Spleen (tissue), 13 donors: ENCODE measurements at places on chromosomes 5 and 9. TPM values are rescaled to one million over a fixed set of nuclear protein-coding genes. Genes with fewer than 3 reads are reported as not detected.

The IFNA21 gene
- not detected for total RNA-seq

The RALGPS1 gene
- 11.0 TPM for total RNA-seq

DNA sequence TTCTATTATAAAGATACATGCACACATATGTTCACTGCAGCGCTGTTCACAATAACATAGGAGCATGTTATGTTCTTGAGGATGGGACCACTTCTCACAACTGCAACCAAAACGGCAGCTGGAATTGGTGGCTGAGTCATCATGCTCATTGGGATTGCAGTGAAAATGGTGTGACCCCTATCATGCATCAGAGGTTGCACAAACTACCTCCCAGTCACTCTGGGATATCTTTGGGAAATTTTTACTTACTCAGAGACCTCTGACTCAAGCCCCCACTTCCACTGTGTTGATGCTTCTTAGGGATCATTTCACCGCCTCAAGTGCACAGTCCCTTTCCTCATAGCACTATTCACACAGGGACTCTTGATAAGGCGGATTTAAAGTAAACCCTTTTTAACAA lies 474.1 kb downstream of the BNC2 start:
- no peak for DNase-seq

DNA sequence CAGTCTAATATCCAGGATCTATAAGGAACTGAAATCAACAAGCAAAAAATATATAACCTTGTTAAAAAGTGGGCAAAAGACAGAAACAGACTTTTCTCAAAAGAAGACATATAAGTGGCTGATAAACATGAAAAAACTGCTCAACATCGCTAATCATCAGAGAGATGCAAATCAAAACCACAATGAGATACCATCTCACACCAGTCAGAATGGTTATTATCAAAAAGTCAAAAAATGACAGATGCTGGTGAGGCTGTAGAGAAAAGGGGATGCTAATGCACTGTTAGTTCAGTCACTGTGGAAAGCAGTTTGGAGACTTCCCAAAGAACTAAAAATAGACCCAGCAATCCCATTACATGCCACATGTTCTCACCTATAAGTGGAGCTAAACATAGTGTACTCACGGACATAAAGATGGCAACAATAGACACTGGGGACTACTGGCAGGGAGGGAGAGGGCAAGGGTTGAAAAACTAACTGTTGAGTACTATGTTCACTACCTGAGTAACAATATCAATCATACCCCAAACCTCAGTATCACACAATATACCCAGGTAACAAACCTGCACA lies 11.7 kb upstream of the TSSK1B start:
- no peak for DNase-seq

DNA sequence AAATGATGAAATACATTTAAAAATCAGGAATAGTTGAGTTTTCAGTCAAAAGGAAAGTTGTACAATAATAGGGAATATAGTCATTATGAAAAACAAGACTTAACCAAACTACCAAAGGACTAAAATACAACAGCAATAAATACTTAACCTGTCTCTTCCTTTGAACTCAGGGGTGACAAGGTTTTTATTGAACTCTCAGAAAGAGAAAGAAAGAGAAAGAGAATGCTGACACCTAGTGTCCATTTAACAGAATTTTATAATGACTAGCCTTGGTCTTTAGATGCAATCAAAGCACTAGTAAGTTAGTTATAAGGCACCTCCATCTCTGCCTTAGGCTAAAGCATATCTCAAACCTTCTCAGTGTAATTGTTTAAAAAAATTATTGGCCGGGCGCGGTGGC lies 47.5 kb downstream of the UIMC1 start:
- no peak for DNase-seq
